ENCODE measurements at places on chromosomes 11 and 22. TPM values are rescaled to one million over a fixed set of nuclear protein-coding genes. Genes with fewer than 3 reads are reported as not detected.

Gene PIWIL4
- total RNA-seq: 5.2 TPM

Gene PGA3
- total RNA-seq: 0.21 TPM

Gene MMP3
- total RNA-seq: not detected

Gene SCUBE1
- total RNA-seq: 0.94 TPM

Gene RFPL1
- not detected for total RNA-seq

Gene PKDREJ
- total RNA-seq: under 0.01 TPM

Data from mononuclear cell (primary cell).